NCI-H2029 (cell line): ENCODE measurements at places on chromosomes 11 and 22.
A peak's percentile ranks its signal among the peaks of the same experiment; 100 is the strongest.

GRCh38 chr11:1200611-1201191, 22.2 kb upstream of the MUC5B start:
- DNase-seq = no peak

GRCh38 chr11:43582024-43582862, 98.3 kb upstream of the HSD17B12 start:
- DNase-seq = no peak

DNA sequence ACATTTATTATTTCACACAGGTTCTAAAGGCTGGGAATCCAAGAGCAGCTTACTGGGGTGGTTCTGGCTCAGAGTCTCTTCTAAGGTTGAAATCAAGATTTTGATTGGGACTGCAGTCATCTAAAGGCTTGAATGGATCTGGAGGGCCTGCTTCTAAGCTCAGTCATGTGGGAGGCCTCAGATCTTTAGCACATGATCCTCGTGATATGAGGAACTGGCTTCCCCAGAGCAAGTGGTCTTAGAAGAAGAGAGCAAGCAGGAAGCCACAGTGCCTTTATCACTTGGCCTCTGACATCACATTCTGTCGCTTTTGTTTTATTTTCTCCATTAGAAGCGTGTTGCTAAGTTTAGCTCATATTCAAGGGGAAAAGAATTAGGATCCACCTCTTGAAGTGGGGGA, 88.9 kb downstream of the ARFGAP2 start:
- DNase-seq = no peak

- no peak for DNase-seq
Measured at GRCh38 chr11:46711303-46711702, 7.7 kb upstream of the F2 start.

DNA sequence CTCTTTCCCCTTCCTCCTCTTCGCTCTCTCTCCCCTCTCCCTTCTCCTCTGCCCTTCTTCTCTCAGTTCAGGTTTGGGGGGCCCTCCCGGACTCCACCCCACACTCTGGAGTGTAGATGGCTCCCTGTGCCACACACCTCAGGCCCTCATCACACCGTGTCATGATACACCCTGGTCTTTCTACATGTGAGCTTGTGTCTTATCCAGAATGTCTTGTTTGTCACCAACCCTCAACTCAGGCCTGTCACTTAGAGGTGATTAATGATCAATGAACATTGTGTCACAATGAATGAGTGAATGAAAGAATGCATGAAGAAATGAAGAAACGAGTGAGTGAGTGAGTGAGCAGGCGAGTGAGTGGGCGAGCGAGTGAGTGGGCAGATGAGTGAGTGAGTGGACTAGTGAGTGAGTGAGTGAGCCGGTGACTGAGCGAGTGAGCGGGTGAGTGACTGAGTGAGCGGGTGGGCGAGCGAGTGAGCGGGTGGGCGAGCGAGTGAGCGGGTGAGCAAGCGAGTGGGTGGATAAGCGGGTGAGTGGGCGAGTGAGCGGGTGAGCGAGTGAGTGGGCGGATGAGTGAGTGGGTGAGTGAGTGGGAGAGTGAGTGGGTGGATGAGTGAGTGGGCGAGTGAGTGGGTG, 33.8 kb downstream of the CAPN1 start:
- no peak for DNase-seq

DNA sequence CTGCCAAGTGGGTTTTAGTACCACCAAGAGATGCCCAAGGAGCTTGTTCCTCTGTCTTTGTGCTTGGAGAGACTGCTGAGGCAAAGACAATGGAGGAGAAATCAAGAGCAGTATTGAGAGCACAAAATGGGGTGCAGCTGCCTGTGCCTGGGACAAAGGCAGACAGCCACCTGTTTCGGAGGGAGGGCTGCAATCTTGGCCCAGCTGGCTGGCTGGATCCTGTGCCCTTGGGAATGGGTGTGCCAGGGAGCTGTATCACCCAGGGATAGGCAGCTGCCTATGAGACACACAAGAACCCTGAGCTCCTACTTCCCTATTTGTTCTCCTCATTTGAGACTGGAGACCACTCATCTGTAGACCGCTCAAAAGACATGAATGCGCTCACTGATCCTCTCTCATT, 23.3 kb upstream of the CHRM4 start:
- DNase-seq = no peak

DNA sequence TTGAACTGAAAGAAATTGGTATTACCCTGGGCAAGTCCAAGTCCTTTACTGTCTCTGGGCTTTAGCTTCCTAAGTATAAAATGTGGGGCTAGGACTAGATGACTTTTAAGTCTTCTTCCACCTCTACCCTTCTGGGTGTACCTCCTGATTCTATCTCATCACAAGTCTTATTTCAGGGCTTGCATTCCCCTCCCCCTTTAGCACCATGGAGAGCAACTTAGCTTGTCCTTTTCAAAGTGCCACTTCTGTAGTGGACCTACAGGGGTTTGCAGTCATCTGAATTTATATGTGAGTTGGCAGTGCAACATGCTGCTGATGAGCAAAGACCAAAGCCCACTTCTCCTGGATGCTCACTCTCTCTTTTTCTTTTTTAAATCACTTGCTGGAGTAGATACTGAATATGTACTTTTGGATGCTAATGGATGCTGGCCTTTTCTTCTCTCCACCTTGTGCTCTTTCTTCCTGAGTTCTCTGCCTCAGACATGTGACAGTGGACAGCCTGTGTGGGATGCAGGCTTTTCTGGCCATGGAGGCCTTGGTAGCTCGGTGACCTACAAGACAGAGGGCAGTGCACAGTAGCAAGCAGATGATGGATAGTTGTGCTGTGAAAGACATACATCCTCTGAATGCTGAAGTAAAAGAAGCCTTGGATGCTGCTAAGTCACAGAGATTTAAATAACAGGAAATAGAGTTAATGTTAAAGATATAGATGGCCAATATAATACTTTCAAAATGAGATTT, 185.0 kb downstream of the NELL1 start:
- no peak for DNase-seq

DNA sequence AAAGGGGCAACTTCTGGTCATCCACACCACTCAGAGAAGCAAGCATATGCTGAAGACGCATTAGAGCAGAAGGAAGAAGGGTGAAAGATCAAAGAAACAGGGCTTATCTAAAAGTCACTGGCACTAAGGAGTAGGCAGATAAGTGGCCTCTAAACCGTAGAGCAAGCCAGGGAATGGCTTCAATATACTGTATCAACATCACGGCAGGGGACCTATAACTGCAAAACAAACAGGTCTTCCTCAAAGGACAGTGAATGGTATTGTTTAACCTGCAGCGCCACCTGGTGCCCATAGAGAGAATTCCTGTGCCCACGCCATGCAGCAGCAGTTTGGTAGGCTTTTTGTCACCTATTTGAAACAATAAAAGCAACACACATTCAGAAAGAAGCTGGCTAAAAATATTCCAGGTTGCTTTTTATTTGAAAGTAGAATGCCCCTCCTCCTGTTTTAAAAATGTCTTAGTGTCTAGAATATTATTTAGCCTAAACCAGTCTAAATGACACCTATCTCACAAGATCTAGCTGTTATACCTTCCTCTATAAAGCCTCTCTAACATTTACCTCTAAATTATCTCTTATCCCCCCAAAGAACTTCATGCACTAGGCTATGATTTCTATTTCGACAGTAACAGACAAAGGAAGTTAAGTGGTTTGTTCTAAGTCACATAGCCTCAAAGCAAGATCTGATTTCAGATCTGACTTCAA, 21.8 kb downstream of the SNX19 start:
- DNase-seq = peak; percentile 61

DNA sequence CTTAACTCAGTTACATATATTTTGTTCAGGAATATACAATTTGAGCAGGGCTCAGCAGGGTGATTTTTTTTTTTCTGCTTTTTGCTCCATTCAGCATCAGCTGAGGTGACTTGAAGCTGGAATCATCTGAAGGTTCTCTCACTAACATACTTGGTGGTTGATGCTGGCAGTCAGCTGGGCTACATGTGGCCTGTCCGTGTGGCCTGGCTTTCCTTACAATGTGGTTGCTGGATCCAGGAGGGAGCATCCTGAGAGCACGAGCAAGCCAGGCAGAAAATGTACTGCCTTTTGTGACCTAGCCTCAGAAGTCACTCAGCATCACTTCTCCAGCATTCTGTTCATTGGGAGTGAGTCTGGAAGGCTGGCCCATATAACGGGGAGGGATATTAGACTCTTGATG, 151.6 kb upstream of the E2F8 start:
- no peak for DNase-seq
